Urothelium cell line (cell line): ENCODE measurements at places on chromosomes 5 and 9.
A peak's percentile ranks its signal among the peaks of the same experiment; 100 is the strongest.

DNA sequence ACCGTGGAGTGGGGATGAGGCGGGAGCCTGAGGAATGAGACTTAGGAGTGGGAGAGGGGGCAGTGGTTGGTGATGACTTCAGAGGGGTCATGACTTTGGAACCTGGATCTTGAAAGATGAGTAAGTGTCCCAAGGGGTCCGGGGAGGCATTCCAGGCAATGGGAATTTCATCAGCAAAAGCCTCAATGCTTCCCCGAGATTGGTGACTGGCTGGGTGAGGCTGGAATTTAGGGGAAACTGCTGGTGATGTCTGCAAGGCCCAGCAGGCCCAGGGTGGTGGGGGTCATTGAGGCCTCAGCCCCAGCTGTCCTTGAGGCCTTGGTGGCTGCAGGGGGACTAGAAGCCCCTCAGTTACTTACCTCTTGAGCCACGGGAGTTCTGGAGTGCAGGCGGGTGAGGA, 7.5 kb downstream of the NDST1 start:
- peak; percentile 22 for DNase-seq

GRCh38 chr5:322281-322941, 897 bp downstream of the AHRR start:
- DNase-seq: no peak

DNA sequence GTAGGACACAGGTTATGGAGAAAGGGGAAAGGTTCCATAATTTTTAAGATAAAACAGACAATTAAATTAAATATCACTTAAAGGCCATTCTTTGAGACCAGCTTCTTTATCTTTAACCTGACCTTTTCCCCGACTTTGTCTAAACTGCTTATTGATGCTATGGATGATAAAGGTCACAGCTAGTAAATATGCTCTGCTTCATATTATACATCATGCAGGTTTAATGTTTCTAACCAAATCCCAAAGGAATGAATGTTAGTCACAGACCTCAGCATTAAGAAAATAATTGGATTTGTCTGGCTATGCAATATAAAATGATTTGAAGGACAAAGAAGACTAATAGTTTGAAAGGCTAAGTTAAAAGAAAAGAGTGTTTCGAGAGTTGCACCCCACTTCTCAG, 147.6 kb downstream of the ST8SIA4 start:
- DNase-seq: no peak

GRCh38 chr9:84827216-84827765, 157.8 kb downstream of the NTRK2 start:
- DNase-seq: no peak

- DNase-seq: no peak
Observed at GRCh38 chr9:101265261-101265660, 119.5 kb downstream of the BAAT start.

DNA sequence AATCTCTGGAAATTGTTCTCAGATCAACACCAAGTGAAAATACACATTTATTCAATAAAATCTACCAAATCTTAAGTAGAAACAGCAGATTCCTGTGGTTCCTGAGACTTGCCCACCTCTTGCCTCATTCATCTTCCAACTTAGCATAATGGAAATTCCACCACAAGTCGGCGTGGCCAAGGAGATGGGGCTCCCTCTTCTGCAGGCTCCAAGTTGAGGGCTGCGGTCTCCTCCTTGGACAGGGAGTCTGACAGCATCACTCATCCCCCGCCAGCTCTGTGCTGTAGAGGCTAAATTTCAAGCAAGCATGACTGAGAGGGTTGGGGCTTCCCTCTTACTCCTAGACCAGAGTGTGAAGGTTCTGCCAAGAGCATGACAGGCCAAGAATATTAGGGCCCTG, 273.7 kb downstream of the DIRAS2 start:
- no peak for DNase-seq
